Lung (tissue), 17 donors: ENCODE measurements at places on chromosomes 2 and 18.

DNA sequence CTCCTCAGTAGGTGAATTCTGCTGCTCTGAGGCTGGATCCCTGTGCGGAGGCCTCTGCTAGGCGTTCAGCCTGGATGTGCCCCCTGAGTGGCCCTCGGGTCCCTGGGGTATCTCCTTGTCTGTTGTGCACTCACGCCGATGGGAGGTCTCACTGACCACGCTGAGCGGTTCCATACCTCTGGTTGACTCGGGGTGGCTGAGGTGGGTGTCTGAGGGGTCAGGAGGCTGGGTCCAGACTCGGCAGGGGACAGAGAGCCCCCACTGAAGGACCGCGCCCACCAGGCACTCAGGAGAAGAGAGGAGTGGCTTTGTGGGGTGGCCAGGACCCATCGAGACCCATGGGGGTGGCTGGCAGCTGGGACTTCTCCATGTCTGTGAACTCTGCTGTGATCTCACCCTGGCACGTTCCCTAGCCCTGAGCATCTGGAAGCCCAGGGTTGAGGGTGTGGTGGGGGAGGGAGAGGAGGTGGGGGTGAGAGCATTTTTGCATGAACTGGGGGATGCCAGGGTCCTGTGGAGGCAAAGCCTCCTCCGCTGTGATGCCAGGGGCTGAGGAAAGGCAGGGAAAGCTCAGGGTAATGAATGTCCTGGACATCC lies 53.7 kb downstream of the TWIST2 start:
- DNase-seq, result no peak

- DNase-seq, result peak; percentile 33
These were observed 20.5 kb upstream of the ITGB6 start for GRCh38 chr2:160220545-160221009.

- DNase-seq, result no peak
These were observed 83.1 kb downstream of the HS6ST1 start for GRCh38 chr2:128235581-128235980.

- DNase-seq, result no peak
These were observed 52.0 kb upstream of the RTN4 start for GRCh38 chr2:55102056-55102812.

GRCh38 chr2:66305718-66306117 lies 129.2 kb upstream of the MEIS1 start:
- DNase-seq, result peak; percentile 99
